ENCODE measurements at places on chromosomes 3 and 15.
A peak's percentile ranks its signal among the peaks of the same experiment; 100 is the strongest.

DNA sequence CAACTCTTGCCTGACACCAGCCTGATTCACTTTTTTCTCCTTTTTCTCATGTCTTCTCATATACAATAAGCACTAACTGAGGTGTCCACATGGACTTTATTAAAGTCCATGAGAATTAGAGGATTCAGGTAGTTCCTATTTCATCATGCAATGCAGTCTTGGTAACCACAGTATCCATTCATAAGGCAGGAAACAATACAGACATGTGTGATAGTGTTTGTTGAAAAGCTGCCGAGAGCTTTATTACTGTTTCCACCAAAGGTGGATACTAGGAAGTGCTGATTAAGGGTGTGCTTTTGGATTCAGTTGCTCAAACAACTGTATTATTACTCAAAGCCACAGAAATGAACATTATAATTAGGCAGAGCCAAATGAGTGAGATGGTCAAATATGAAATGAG lies 5.3 kb downstream of the CASR start:
- H3K4me1 ChIP-seq = peaks cover 3% of the 10 kb centered on the region
- H3K27me3 ChIP-seq = peaks cover 26% of the 10 kb centered on the region
- no peak overlapping the region for H3K27ac ChIP-seq
- no peak overlapping the region for H3K4me3 ChIP-seq

GRCh38 chr3:15982243-15982642 lies 184.5 kb upstream of the ANKRD28 start:
- DNase-seq = no peak
- H3K4me1 ChIP-seq = no peaks in the 10 kb centered on the region
- no peaks in the 10 kb centered on the region for H3K27me3 ChIP-seq
- H3K4me3 ChIP-seq = no peak overlapping the region
- no peaks in the 10 kb centered on the region for H3K36me3 ChIP-seq
- no peak overlapping the region for H3K27ac ChIP-seq

DNA sequence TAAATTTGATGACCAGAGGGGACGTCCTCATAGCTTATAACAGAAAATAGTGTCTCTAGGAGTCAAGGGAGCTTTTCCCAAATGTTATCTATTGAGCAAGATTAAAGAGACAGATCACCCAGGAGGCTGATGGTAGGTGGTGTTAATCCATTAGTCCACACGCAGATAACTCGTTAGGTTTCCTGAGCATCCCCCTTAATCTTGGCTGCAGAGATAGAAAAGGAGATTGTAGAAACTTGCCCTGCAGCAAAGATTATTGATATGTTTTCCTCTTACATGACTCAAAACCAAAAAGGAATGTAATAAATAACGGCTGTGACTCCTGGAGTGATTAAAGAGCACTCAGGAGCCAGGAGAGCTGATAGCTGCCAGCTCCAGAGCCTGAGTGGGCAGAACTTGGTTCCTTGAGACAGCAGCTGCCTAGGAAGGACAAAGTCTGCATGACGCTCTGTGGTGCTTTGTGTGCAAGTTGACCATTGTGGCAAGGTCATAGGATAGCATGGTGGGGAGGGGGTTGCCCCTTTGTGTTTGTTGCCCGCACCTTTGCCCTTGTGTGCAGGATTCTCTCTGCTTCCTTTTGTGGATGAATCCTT lies 234.8 kb downstream of the PTPRG start:
- H3K27me3 ChIP-seq = no peaks in the 10 kb centered on the region
- H3K4me1 ChIP-seq = no peaks in the 10 kb centered on the region
- H3K4me3 ChIP-seq = no peak overlapping the region
- no peak overlapping the region for H3K27ac ChIP-seq
- H3K36me3 ChIP-seq = no peaks in the 10 kb centered on the region
- no peak for DNase-seq

DNA sequence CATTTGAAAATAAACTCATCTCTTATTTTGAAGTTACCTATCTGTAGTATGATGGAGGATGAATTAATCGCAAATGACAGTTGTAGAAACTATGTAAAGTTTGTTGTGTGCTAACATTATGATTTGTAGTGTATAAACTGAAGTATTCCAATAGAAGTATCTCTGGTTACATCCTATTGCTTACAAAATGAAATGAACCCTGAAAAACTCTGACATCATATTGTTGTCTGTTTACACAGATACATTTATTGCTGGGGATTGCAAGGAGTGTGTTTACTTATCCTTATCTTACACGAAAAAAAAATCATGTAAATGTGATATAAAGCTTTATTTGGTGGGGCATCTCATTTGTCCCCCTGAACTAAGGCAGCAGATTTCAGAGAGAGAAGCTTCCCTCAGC lies 2.6 kb upstream of the ABHD10 start:
- no peak for DNase-seq
- peaks cover 6% of the 10 kb centered on the region for H3K36me3 ChIP-seq
- H3K27ac ChIP-seq = no peak overlapping the region
- no peak overlapping the region for H3K4me3 ChIP-seq
- H3K27me3 ChIP-seq = no peaks in the 10 kb centered on the region
- H3K4me1 ChIP-seq = peaks cover 24% of the 10 kb centered on the region

GRCh38 chr3:180402471-180403073 lies 199.4 kb upstream of the TTC14 start:
- H3K36me3 ChIP-seq = no peaks in the 10 kb centered on the region
- H3K4me1 ChIP-seq = no peaks in the 10 kb centered on the region
- H3K4me3 ChIP-seq = no peak overlapping the region
- no peaks in the 10 kb centered on the region for H3K27me3 ChIP-seq
- H3K27ac ChIP-seq = no peak overlapping the region
- no peak for DNase-seq

GRCh38 chr15:80977627-80978036 lies 12.0 kb downstream of the MESD start:
- DNase-seq = peak; percentile 22
- H3K4me3 ChIP-seq = no peak overlapping the region
- H3K36me3 ChIP-seq = peaks cover 63% of the 10 kb centered on the region
- H3K27me3 ChIP-seq = no peaks in the 10 kb centered on the region
- H3K4me1 ChIP-seq = peaks cover 29% of the 10 kb centered on the region

- H3K4me1 ChIP-seq = no peaks in the 10 kb centered on the region
- H3K4me3 ChIP-seq = no peak overlapping the region
- no peaks in the 10 kb centered on the region for H3K27me3 ChIP-seq
- no peak for DNase-seq
- H3K36me3 ChIP-seq = no peaks in the 10 kb centered on the region
These were observed 47.4 kb upstream of the MKRN3 start for GRCh38 chr15:23518104-23518503.

- H3K27me3 ChIP-seq = no peaks in the 10 kb centered on the region
- H3K27ac ChIP-seq = no peak overlapping the region
- no peak for DNase-seq
- no peaks in the 10 kb centered on the region for H3K36me3 ChIP-seq
- no peaks in the 10 kb centered on the region for H3K4me1 ChIP-seq
These were observed 866.3 kb downstream of the ROBO1 start for GRCh38 chr3:78901544-78901943.

DNA sequence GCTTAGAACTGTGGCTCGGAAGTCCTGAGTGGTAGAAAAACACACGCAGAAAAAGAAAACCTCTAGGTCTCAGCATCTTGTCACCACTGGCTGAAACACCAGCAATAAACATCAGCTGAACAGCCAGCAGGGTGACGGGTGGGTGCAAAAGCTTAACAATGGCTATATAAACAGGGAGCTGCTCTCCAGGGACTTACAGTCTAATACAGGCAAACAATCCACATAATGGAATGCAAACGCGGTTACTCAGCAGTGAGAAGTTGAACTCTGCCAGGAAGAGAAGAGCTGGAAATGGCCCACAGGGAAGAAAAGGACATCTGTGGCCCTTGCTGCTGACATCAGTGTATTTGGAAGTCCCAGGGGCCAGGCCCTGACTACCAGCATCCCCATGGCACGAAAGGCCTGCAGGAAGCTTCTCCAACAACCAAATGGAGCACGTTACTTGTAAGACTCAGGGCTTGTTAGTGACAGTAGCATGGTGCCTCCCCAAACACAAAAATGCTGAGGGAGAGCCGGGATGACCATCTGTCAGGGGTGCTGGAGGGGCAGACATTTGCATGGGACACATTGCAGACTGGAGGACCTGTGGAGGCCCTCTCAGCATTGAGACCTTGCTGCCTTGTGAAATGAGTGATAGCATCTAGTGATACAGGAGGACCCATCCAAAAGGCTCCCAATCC lies 3.0 kb downstream of the HEG1 start:
- H3K4me1 ChIP-seq = peaks cover 39% of the 10 kb centered on the region
- DNase-seq = no peak
- H3K36me3 ChIP-seq = peaks cover 4% of the 10 kb centered on the region
- H3K4me3 ChIP-seq = peak overlapping the region; percentile 50
- no peaks in the 10 kb centered on the region for H3K27me3 ChIP-seq

GRCh38 chr3:153897025-153897723 lies 224.0 kb upstream of the ARHGEF26 start:
- H3K27me3 ChIP-seq = no peaks in the 10 kb centered on the region
- no peak for DNase-seq
- H3K4me3 ChIP-seq = no peak overlapping the region
- no peaks in the 10 kb centered on the region for H3K36me3 ChIP-seq
- H3K4me1 ChIP-seq = no peaks in the 10 kb centered on the region

GRCh38 chr3:152219216-152219615 lies 49.5 kb upstream of the MBNL1 start:
- no peak for DNase-seq
- H3K36me3 ChIP-seq = no peaks in the 10 kb centered on the region
- no peaks in the 10 kb centered on the region for H3K27me3 ChIP-seq
- H3K27ac ChIP-seq = peak overlapping the region; percentile 68

GRCh38 chr15:45181491-45182285 lies 6.1 kb downstream of the SHF start:
- H3K27ac ChIP-seq = no peak overlapping the region
- no peak for DNase-seq
- H3K4me1 ChIP-seq = peaks cover 8% of the 10 kb centered on the region
- H3K36me3 ChIP-seq = no peaks in the 10 kb centered on the region

DNA sequence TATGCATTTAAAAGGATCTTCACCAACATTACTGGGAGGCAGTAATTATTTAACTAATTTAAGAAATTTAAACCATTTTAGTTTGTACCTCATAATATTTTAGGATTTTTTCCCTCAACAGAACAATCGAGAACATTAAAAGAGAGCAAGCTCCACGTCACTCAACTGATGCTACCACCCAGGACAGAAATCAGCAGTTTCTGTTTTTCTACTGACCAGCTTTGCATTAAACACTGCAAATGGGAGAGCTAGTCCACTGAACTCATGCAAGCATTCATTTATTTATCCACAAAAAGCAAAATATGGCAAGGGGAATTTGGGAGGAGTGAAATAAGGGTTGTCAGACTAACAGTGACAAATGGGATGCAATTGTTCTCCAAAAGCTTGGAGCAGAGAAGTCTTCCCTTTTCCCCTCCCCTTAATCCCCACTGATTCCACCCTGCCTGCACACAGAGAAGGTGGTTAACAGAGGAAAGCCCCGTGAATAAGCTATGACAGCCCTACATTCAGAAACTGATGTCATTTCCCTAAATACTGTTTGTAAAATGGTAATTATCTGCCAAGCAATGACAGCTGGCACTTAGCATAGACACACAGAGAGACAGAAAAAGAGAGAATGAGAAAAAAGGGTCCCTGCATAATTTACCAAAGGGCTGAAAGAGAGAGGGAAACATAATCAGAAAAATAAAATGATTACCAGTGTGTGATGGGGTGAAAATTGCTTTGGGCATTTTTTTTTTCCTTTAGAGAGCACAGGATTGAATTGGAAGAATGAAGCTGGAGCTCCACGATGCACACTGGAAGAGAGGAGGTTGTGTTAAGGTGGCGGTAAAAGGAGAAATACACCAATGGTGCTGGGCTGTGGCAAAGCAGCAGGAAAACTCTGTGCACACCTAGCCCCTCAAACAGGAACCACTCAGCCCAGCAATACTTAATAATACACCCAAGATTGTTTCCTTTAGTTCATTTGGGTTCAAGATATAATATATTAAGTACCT lies 777.4 kb downstream of the TUSC7 start:
- no peaks in the 10 kb centered on the region for H3K4me1 ChIP-seq
- no peak overlapping the region for H3K27ac ChIP-seq
- no peak overlapping the region for H3K4me3 ChIP-seq
- no peaks in the 10 kb centered on the region for H3K27me3 ChIP-seq
- no peak for DNase-seq

- H3K27me3 ChIP-seq = peaks cover 26% of the 10 kb centered on the region
- H3K4me1 ChIP-seq = peaks cover 23% of the 10 kb centered on the region
- no peak overlapping the region for H3K27ac ChIP-seq
- no peak for DNase-seq
These were observed 18.2 kb upstream of the CORO2B start for GRCh38 chr15:68560501-68561113.

DNA sequence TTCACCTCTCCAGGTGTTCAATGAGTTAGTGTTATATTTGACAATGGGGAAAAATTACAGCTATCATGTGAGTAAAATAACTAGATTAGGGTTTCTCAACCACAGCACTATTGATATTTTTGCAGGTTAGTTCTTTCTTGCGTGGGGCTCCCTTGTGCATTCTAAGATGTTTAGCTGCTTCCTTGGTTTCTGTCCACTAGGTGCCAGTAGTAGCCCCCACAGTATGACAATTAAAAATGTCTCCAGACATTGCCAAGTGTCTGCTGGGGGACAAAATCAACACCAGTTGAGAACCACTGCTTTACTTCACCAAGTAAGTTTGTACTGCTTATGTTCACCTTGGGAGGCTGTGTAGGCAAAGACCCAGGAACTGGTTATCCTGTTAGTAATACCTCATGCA lies 618.7 kb downstream of the EDEM1 start:
- H3K4me3 ChIP-seq = no peak overlapping the region
- no peaks in the 10 kb centered on the region for H3K27me3 ChIP-seq
- H3K36me3 ChIP-seq = no peaks in the 10 kb centered on the region
- H3K27ac ChIP-seq = no peak overlapping the region
- no peaks in the 10 kb centered on the region for H3K4me1 ChIP-seq

DNA sequence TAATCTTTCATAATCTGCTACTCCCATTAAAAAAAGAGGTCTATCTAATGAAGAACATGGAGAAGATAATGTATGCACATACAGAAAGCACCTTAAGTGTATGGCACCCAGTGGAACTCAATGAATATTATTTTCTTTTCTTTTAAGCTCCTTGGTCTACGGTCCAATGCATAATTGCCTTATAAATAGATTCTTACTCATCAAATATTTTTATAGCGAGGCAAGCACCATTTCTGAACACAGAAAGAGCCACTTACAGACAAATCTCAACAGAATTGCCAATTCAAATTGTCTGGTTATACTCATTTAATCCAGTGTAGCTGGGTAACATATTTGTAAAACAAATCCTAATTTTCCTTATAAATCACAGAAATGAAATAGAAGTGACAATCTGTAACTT lies 6.3 kb downstream of the PDZRN3 start:
- no peaks in the 10 kb centered on the region for H3K36me3 ChIP-seq
- H3K27me3 ChIP-seq = peaks cover 2% of the 10 kb centered on the region
- H3K4me1 ChIP-seq = no peaks in the 10 kb centered on the region
- H3K4me3 ChIP-seq = no peak overlapping the region
